Skin of body (tissue), 3 donors: ENCODE measurements at places on chromosomes 13 and 19. TPM values are rescaled to one million over a fixed set of nuclear protein-coding genes. Genes with fewer than 3 reads are reported as not detected.

- no peak for DNase-seq
Observed at GRCh38 chr19:2802826-2803225, 16.8 kb upstream of the ZNF554 start.

DNA sequence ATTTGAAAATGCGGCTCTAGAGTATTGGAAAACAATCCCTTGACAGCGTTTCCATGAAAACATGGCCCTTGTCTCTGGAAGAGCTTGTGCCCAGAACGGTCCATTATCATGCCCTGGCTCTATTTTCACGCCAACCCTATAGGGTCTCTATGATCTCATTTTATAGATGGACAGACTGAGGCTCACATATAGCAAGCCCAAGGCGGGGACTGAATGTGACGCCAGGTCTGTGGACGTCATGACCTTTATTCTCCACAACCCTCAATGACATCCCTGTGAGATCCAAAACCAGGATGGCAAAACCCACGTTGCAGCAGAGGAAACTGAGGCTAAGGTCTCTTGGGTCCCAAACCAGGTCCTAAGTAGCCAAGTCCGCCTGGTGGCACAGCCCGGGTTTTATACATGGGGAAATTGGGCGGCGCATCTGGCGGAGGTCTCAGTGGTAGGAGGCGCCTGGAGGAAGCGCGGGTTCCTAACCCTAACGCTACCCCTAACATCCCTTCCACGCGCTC lies 425 bp upstream of the COLGALT1 start:
- DNase-seq = no peak

PRR19 gene
- total RNA-seq = 0.20 TPM

DNA sequence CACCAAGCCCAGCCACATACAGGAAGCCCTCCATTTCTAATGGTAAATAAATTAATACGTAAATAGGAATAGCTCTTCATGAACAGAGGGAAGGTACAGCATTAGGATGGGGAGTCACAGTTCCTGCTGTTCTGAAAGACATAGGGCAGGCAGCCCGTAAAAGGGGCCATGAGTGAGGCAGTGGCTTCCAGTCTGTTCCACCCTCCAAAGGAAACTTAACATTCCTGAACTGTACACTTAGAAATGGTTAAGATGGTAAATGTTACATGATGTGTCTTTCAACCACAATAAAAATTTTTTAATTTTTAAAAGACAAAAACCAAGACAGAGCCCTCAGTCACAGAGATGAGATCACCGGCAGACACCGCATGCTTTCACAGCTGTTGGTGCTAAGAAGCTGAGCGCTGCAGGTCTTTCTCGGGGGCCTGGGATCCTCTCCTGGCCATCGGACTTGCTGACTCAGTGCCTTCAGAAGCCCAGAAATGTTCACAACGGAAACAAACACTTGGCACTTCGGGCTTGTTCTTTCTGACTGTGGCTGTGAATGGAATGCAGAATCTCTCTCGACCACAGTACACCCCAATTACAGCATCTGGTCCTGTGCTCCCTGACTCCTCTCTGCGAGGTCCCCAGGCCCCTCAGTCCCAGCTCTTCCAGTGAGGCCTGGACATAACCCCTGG lies 36.4 kb downstream of the EPS15L1 start:
- peak; percentile 35 for DNase-seq

FLT1 gene
- total RNA-seq = 22.3 TPM

HIPK4 gene
- 0.10 TPM for total RNA-seq

CEACAM19 gene
- 3.4 TPM for total RNA-seq

- DNase-seq = no peak
Observed at GRCh38 chr19:56126983-56127780, 6.1 kb upstream of the ZNF787 start.

GRCh38 chr19:1411255-1412191 lies 4.1 kb downstream of the DAZAP1 start:
- no peak for DNase-seq

DNA sequence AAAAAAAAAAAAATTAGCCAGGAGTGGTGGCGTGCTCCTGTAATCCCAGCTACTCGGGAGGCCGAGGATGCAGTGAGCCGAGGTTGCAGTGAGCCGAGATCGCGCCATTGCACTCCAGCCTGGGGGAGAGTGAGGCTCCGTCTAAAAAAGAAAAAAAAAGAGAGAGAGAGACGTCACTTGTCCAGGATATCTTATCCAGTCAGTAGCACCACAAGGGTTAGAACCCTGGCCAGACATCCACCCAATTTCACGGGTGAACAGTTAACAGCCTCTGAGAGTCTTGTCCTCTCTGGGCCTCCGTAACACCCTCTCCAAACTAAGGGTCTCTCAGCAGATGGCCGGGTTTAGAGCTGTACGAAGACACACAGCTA lies 917 bp upstream of the CLPTM1 start:
- no peak for DNase-seq

DNA sequence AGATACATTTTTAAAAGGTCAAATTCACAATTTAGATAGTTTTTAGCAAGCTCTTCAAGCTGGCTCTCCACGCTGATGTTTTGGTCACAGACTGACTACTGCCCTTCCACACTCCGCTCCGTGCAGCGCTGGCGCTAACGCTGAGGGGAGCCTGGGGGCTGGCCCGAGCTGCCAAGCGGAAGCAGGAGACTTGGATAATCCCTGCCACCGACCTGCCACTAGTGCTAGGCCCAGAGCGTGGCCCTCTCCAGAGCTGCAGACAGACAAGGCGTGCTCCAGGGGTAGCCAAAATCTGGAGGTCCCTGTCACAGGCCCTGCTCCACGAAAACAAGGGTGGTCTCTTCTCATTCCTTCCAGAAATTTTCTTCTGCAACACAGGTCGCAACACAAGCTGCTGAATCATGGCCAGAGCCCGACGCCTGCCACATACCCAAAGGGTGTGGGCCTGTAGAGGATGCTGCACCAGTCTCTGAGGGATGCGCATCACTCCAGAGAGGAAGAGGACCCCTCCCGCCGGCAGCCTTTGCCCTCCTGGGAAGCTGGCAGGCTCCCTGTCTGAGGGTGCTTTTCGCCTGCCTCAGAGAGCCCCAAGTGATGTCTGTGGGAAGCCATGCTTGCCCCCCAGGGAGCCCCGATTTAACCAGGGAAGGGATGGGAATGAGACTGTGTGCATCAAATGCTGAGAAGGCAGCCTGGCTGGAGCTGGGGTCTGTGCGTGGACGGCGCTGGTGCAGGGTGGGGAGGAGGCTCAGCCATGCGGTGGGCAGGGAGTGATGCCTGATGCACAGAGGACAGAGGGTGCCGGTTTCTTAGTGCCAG lies 21.6 kb downstream of the CAPS start:
- DNase-seq = no peak

GRCh38 chr19:23261496-23262020 lies 11.4 kb upstream of the ZNF724 start:
- DNase-seq = no peak

DNA sequence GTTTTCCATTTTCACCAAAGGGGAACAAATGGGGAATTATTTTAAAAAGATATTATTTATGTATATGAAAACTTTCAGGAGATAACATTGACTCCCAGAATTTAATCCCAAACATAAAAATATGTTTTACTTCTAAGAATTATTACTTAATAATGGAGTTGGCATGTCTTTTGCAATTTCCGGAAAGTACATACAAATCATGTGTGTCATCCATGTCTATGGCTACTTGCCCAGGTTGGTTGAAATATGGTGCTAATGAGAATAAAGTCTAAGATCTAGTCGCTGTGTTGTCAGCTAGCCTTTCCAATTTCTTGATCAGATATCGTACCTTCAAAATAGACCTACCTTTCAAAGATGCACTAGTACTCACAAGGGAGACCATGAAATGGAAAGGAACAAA lies 1003.2 kb upstream of the PCDH20 start:
- DNase-seq = no peak

PTGIR gene
- total RNA-seq = 3.8 TPM

GRCh38 chr13:92452840-92453239 lies 773.8 kb upstream of the GPC6 start:
- DNase-seq = no peak

- DNase-seq = no peak
Observed at GRCh38 chr19:10568062-10568825, 535 bp downstream of the CDKN2D start.
